ENCODE measurements at places on chromosomes 3 and 15.

DNA sequence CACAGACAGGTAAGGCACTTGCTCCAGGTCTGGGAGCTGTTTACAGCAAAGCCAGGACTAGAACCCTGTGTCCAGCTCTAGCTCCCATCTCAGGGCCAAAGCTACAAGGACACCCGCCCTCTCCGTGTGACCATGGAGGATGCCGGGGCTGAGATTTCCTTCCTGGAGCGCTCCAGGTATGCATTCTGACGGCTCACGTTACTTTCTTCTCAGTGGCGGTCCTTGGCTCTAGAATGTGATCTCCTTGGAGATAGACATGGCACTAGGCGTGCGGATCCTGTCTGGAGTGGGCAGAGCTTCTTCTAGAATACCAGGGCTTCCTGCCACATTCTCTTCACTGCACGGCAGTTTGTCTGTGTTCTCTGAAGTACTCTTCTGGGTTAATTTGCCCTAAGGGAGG lies 185.7 kb downstream of the OPA1 start:
- DNase-seq = no peak

DNA sequence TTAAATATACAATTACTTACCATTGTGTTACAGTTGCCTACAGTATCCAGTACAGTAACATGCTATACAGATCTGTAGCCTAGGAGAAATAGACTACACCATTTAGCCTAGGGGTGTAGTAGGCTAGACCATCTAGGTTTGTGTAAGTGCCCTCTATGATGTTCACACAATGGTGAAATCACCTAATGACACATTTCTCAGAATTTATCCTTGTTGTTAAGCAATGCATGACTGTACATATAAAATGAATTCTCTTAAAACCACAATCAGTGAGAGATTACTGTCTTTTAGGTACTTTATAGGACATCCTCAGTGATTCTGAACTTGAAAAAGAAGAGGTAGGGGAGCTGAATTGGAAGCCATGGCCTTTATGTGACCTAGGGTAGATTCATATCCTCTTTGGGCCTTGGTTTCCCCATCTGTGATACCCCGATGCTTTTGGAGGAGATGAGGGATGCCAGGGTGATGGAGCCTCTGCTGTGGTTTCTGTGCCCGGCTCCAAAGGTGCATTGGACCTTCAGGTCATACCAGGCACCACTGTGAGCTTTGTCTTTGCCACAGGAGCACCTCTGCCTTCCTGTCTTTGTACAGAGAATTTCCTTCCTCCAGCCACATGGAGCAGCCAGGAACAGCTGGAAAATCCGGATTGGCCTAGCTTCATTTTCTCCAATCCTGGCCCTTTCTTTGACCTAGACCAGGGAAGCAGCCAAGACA lies 51.9 kb upstream of the FLNB start:
- DNase-seq = no peak

DNA sequence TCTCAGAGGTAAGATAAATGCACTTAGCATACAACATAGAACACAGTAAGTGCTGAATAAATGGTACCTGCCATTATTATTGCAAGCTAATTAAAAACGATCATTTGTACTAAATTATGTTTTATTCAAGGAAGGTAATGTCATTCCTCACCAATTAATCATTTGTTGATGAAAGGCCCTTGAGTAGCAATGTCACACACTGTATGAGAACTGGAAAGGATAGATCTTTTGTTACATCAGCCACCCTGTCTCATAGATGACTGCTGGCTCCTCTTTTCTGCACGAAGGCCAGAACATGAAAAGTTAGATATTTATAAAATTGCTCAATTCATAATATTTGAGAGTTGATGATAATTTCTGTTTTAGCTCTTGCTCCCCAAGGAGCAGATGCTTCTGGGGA lies 415.4 kb downstream of the RBMS3 start:
- DNase-seq = no peak

- DNase-seq = no peak
Measured at GRCh38 chr3:36992806-36993325, at the start of gene EPM2AIP1. TSS of gene EPM2AIP1 (minus strand) at chr3:36993131. CDS start at chr3:36993077, 54 bp downstream.

- no peak for DNase-seq
Measured at GRCh38 chr15:81182031-81182755, 14.5 kb upstream of the IL16 start.

- no peak for DNase-seq
Measured at GRCh38 chr15:89490081-89490813, 6.1 kb downstream of the RHCG start.
